ENCODE measurements at places on chromosomes 4 and X.

DNA sequence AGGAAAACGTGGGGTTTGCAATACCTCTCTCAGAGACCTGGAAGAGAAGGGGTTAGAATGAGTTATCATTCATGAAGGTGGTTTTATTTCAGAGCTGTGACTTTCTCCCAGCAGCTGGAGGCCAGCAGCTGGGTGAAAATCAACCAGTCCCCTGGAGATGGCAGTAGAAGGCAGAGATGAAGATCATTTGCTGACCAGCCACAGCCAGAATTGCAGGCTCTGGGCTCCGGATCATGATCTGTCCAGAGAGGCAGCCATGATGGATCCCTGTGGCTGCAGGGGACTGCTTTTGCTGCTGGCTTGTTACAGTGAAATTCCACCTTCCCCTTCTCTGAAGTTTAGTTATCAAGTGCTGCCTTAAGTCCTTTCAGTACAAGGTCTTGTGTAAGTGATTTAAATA is 46.9 kb upstream of the TAB3 start:
- no peak overlapping the region for H3K27ac ChIP-seq
- no peak for DNase-seq
- no peaks in the 10 kb centered on the region for H3K4me1 ChIP-seq
- H3K36me3 ChIP-seq: no peaks in the 10 kb centered on the region
- H3K4me3 ChIP-seq: no peak overlapping the region
- H3K27me3 ChIP-seq: no peaks in the 10 kb centered on the region

GRCh38 chrX:42832764-42833549 is 55.0 kb upstream of the PPP1R2C start:
- peaks cover 10% of the 10 kb centered on the region for H3K4me1 ChIP-seq
- no peak overlapping the region for H3K4me3 ChIP-seq
- no peak overlapping the region for H3K27ac ChIP-seq
- no peak for DNase-seq

- no peaks in the 10 kb centered on the region for H3K36me3 ChIP-seq
- no peaks in the 10 kb centered on the region for H3K4me1 ChIP-seq
- no peak overlapping the region for H3K27ac ChIP-seq
- no peak overlapping the region for H3K4me3 ChIP-seq
These were observed 303.7 kb upstream of the MAGEB2 start for GRCh38 chrX:29911673-29912072.

GRCh38 chr4:142497606-142498005 is 348.5 kb downstream of the INPP4B start:
- no peaks in the 10 kb centered on the region for H3K4me1 ChIP-seq
- H3K36me3 ChIP-seq: no peaks in the 10 kb centered on the region
- H3K27ac ChIP-seq: no peak overlapping the region
- no peak for DNase-seq
- H3K4me3 ChIP-seq: no peak overlapping the region
- no peaks in the 10 kb centered on the region for H3K27me3 ChIP-seq

- H3K4me1 ChIP-seq: no peaks in the 10 kb centered on the region
- H3K27me3 ChIP-seq: no peaks in the 10 kb centered on the region
- H3K36me3 ChIP-seq: no peaks in the 10 kb centered on the region
These were observed at the start of gene CCSER1 for GRCh38 chr4:90127223-90127705. TSS of gene CCSER1 (plus strand) at chr4:90127394.

GRCh38 chr4:176186067-176186466 is 9.3 kb downstream of the SPATA4 start:
- no peaks in the 10 kb centered on the region for H3K4me1 ChIP-seq
- peaks cover 12% of the 10 kb centered on the region for H3K27me3 ChIP-seq
- no peak for DNase-seq
- no peak overlapping the region for H3K27ac ChIP-seq

DNA sequence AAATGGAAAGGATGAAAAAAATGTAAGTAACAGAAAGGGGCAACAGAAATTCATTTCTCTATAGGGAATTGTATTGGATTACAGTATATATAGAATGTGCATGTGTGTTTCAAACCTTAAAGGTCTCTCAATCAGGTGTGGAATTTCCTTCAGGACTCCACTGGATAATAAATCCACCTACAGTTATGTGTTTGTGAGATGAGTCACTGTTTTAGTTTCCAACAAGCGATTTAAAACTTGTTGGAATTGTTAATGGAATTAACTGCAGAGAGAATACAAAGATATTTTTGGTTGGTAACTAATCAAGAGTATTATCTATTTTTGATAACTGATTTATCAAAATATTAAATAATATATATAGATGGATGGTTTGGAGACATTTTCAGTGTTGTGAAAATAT is 32.8 kb downstream of the CEP44 start:
- no peaks in the 10 kb centered on the region for H3K27me3 ChIP-seq
- H3K27ac ChIP-seq: no peak overlapping the region
- no peaks in the 10 kb centered on the region for H3K4me1 ChIP-seq
- H3K4me3 ChIP-seq: no peak overlapping the region
- H3K36me3 ChIP-seq: peaks cover 28% of the 10 kb centered on the region
- no peak for DNase-seq

Data from DND-41 (cell line).